ENCODE measurements at places on chromosomes 2 and 18. TPM values are rescaled to one million over a fixed set of nuclear protein-coding genes. Genes with fewer than 3 reads are reported as not detected.

Gene RAB27B
- 22.2 TPM for total RNA-seq

Gene TUBA3E
- not detected for total RNA-seq

Gene NDUFV2
- 80.6 TPM for total RNA-seq

Gene ACTG2
- 2.9 TPM for total RNA-seq

Gene SH3BP4
- total RNA-seq = 43.1 TPM

Gene IL1RL1
- total RNA-seq = 0.77 TPM

Gene CNTNAP5
- not detected for total RNA-seq

Gene ALPP
- not detected for total RNA-seq

Gene TSPYL6
- total RNA-seq = not detected

Gene COL6A3
- total RNA-seq = 2,978 TPM

Gene HDHD2
- 22.9 TPM for total RNA-seq

Gene SH3RF3
- total RNA-seq = 4.7 TPM

Gene DSC3
- total RNA-seq = 0.12 TPM

Gene ZNF804A
- 11.5 TPM for total RNA-seq

Gene ADAM17
- 43.8 TPM for total RNA-seq

Gene GCG
- not detected for total RNA-seq

Gene DYSF
- 0.66 TPM for total RNA-seq

Gene XDH
- under 0.01 TPM for total RNA-seq

Gene CYP27C1
- total RNA-seq = not detected

Gene ZSWIM2
- total RNA-seq = 0.62 TPM
